ENCODE measurements at places on chromosomes 13 and 19.

DNA sequence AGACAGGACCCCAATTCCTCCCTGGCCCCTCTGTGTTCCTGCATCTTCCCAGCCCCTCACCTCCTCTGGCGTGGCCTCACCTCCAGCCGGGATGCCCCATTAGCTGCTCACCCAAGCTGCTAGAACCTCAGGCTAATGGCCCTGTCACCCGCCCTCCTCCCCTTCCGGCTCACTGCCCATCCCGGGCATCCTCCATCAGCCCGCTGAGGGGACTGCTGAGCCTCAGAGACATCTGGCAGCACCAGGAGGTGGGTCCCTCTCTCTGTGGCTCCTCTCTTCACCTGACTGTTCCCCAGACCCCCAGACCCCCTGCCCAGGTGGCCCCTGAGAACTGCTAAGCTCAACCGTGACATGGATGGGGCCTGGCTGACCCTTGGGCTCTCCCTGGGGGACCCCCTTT lies 2.9 kb downstream of the FFAR1 start:
- DNase-seq, result peak; percentile 53
- peaks cover 65% of the 10 kb centered on the region for H3K4me1 ChIP-seq
- H3K27me3 ChIP-seq, result no peaks in the 10 kb centered on the region
- H3K4me3 ChIP-seq, result no peak overlapping the region
- no peak overlapping the region for H3K27ac ChIP-seq

GRCh38 chr13:52644108-52644507 lies 1.9 kb downstream of the HNRNPA1L2 start:
- H3K4me3 ChIP-seq, result no peak overlapping the region
- peaks cover 11% of the 10 kb centered on the region for H3K36me3 ChIP-seq
- H3K27ac ChIP-seq, result no peak overlapping the region
- peaks cover 3% of the 10 kb centered on the region for H3K4me1 ChIP-seq
- no peaks in the 10 kb centered on the region for H3K27me3 ChIP-seq

GRCh38 chr13:102177431-102177830 lies 224.4 kb downstream of the FGF14 start:
- H3K27me3 ChIP-seq, result no peaks in the 10 kb centered on the region
- no peak for DNase-seq
- H3K27ac ChIP-seq, result no peak overlapping the region
- H3K4me1 ChIP-seq, result no peaks in the 10 kb centered on the region
- no peaks in the 10 kb centered on the region for H3K36me3 ChIP-seq
- H3K4me3 ChIP-seq, result no peak overlapping the region

GRCh38 chr13:75469047-75469446 lies 12.9 kb downstream of the TBC1D4 start:
- H3K27me3 ChIP-seq, result no peaks in the 10 kb centered on the region
- no peak overlapping the region for H3K4me3 ChIP-seq
- no peaks in the 10 kb centered on the region for H3K4me1 ChIP-seq
- no peak overlapping the region for H3K27ac ChIP-seq
- no peak for DNase-seq

- no peak for DNase-seq
- H3K27ac ChIP-seq, result no peak overlapping the region
- no peaks in the 10 kb centered on the region for H3K27me3 ChIP-seq
- peaks cover 67% of the 10 kb centered on the region for H3K36me3 ChIP-seq
- no peak overlapping the region for H3K4me3 ChIP-seq
- H3K4me1 ChIP-seq, result no peaks in the 10 kb centered on the region
Measured at GRCh38 chr19:40241125-40241808, 14.8 kb upstream of the CCNP start.

GRCh38 chr19:18975869-18976268 lies 34.9 kb upstream of the HOMER3 start:
- H3K27me3 ChIP-seq, result no peaks in the 10 kb centered on the region
- no peak for DNase-seq
- H3K4me3 ChIP-seq, result no peak overlapping the region

- H3K4me1 ChIP-seq, result peaks cover 6% of the 10 kb centered on the region
- H3K36me3 ChIP-seq, result no peaks in the 10 kb centered on the region
- H3K27me3 ChIP-seq, result no peaks in the 10 kb centered on the region
- H3K27ac ChIP-seq, result peak within 1 kb of the TSS; percentile 73
- H3K4me3 ChIP-seq, result peak within 1 kb of the TSS; percentile 79
Measured at GRCh38 chr13:20525601-20526544, at the start of gene CRYL1. Gene CRYL1, minus strand, starts transcription at chr13:20525857. Its CDS starts 63 bp downstream, at chr13:20525794.

- H3K4me3 ChIP-seq, result peak overlapping the region; percentile 62
- peaks cover 13% of the 10 kb centered on the region for H3K4me1 ChIP-seq
- peak; percentile 45 for DNase-seq
Measured at GRCh38 chr13:99895444-99896368, 75.9 kb downstream of the ZIC5 start.

DNA sequence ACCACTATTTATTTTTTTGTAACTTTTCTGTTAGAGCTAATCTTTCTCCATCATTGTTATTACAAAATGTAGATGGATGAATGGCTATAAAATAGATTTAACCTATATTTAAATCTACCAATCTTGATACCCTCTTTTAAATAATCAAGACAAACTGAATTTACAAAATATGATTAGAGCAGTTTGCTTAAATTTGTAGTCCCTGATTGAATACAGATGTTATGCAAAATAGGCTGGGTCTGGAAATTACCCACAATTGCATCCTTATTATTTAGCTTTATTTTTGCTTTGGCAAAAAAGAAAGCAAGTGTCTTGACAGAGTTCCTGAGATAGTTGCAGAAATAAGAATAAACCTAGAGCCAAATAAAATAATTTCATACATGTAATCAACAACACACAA lies 352.8 kb downstream of the KLF12 start:
- H3K4me3 ChIP-seq, result no peak overlapping the region
- no peak for DNase-seq
- H3K36me3 ChIP-seq, result peaks cover 2% of the 10 kb centered on the region
- H3K4me1 ChIP-seq, result no peaks in the 10 kb centered on the region
- H3K27me3 ChIP-seq, result no peaks in the 10 kb centered on the region
- no peak overlapping the region for H3K27ac ChIP-seq

DNA sequence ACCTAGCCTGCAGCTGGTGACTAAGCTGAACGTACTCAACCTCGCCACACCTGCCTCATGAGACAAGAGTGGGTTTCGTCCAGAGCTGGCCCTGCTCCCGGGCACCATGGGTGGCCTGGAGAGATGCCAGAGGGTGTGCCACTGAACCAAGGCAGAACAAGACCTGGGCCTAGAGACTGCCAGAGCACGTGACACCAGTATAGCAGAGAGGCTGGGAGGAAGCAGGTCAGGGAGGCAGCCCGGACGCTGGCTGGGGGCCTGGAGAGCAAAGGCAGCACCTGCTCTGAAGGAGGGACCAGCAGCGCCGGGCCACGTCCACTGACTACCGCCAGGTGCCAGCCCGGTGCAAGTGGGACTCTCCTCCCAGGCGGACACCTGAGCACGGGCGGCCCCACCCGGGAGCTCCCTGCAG lies 7.3 kb upstream of the C13orf46 start:
- peaks cover 55% of the 10 kb centered on the region for H3K36me3 ChIP-seq
- H3K4me3 ChIP-seq, result no peak overlapping the region
- no peak for DNase-seq
- no peaks in the 10 kb centered on the region for H3K27me3 ChIP-seq

- no peak overlapping the region for H3K27ac ChIP-seq
- DNase-seq, result no peak
- no peaks in the 10 kb centered on the region for H3K27me3 ChIP-seq
- H3K4me1 ChIP-seq, result no peaks in the 10 kb centered on the region
- H3K4me3 ChIP-seq, result no peak overlapping the region
- H3K36me3 ChIP-seq, result peaks cover 23% of the 10 kb centered on the region
Measured at GRCh38 chr19:15357906-15358305, 21.7 kb downstream of the AKAP8 start.

DNA sequence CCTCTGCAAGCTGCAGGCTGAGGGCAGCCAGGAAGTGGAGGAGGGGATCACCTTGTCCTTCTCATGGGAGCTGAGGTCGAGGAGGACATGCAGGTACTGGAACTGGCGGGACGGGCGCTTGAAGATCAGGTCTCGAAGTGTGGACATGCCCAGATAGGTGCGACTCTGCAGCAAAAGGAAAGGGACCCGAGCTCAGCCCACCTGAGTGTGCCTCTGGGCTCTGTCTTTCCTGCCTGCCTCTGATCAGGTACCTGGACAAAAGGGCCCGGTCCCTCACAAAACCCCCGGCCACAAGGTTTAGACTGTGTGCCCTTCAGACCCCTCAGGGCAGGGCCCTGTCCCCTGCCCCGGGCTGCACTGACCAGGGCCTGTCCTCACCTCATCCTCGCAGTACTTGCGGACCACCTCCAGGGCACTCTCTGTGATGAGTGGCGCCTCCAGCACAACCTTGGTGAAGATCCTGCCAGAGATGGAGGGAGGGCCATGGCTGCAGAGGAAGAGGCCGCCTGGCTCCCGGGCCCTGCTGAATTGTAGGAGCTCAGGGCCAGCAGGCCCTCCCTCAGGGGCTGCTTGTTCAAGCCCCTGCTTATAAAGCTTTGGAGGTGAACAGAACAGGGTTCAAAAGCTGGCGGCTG lies 12.5 kb upstream of the RSPH6A start:
- H3K36me3 ChIP-seq, result peaks cover 86% of the 10 kb centered on the region
- H3K27ac ChIP-seq, result no peak overlapping the region

- no peak overlapping the region for H3K27ac ChIP-seq
- no peaks in the 10 kb centered on the region for H3K4me1 ChIP-seq
- no peak overlapping the region for H3K4me3 ChIP-seq
- H3K36me3 ChIP-seq, result no peaks in the 10 kb centered on the region
- DNase-seq, result no peak
- no peaks in the 10 kb centered on the region for H3K27me3 ChIP-seq
Measured at GRCh38 chr13:99834246-99834645, 137.3 kb downstream of the ZIC5 start.

DNA sequence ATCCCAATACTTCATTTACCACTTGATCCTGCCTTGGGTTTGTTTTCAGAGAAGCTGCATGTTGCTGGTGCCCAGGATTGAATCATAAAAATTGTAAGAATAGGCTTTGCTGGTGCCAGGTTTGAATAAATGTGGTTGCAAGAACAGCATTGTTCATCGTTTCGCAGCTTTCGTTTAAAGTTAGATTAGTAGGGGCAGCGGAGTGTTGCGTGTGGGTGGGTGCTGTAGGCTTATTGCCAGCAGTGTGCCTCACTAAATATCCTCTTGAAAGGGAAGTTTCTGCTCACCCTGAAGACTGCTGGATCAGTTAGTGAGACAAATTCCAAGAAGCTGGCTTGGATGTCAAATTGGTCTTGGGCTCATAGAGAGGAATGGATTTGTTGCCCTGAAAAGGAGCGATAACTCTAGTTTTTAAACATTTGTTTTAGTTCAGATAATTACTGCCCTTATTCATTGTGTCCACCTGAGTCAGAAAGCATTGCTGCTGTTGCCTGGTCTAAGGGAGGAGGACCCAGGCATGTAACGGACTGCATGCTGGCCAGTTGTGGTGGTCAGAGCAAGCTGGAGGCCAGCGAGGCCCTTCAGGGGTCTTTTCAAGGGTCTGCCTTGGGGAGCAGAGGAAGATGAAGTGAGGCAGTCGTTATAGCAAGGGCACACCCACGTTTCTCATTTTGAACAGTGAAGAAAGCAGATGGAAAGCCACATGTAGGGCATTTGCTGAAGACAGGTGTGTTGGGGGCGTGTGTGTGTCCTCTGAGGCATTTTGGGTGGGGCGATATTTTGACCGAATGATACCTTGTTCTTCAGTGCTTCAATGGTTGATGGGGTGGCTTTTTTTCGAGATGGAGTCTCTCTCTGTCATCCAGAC lies 8.5 kb downstream of the ILF3 start:
- no peak for DNase-seq
- H3K27ac ChIP-seq, result peak overlapping the region; percentile 10
- H3K27me3 ChIP-seq, result no peaks in the 10 kb centered on the region
- H3K36me3 ChIP-seq, result peaks cover 4% of the 10 kb centered on the region

- H3K27me3 ChIP-seq, result no peaks in the 10 kb centered on the region
- H3K4me3 ChIP-seq, result peak overlapping the region; percentile 67
- H3K36me3 ChIP-seq, result no peaks in the 10 kb centered on the region
- peak; percentile 41 for DNase-seq
- peaks cover 12% of the 10 kb centered on the region for H3K4me1 ChIP-seq
Measured at GRCh38 chr13:20702530-20702914, 977 bp upstream of the IL17D start.

DNA sequence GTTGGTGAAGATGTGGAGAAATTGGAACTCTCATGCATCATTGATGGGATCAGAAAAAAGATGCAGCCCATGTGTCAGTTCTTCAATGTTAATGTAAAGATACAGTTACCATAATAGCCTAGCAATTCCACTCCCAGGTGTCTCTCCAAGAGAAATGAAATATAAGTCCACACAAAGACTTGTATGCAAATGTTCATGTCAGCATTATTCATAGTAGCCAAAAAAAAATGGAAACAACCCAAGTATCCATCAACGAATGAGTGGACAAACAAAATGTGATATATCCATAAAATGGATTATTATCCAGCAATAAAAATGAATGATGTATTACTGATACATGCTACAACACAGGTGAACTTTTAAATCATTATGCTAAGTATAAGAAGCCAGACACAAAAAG lies 38.7 kb downstream of the CCDC70 start:
- no peaks in the 10 kb centered on the region for H3K36me3 ChIP-seq
- peaks cover 8% of the 10 kb centered on the region for H3K27me3 ChIP-seq
- H3K27ac ChIP-seq, result no peak overlapping the region
- no peak for DNase-seq

GRCh38 chr13:50842990-50843256 lies 569 bp downstream of the DLEU7 start:
- no peak overlapping the region for H3K4me3 ChIP-seq
- DNase-seq, result no peak
- H3K36me3 ChIP-seq, result no peaks in the 10 kb centered on the region
- no peaks in the 10 kb centered on the region for H3K27me3 ChIP-seq

GRCh38 chr13:33445024-33445423 lies 159.5 kb upstream of the STARD13 start:
- no peaks in the 10 kb centered on the region for H3K36me3 ChIP-seq
- no peak overlapping the region for H3K4me3 ChIP-seq
- no peak for DNase-seq

DNA sequence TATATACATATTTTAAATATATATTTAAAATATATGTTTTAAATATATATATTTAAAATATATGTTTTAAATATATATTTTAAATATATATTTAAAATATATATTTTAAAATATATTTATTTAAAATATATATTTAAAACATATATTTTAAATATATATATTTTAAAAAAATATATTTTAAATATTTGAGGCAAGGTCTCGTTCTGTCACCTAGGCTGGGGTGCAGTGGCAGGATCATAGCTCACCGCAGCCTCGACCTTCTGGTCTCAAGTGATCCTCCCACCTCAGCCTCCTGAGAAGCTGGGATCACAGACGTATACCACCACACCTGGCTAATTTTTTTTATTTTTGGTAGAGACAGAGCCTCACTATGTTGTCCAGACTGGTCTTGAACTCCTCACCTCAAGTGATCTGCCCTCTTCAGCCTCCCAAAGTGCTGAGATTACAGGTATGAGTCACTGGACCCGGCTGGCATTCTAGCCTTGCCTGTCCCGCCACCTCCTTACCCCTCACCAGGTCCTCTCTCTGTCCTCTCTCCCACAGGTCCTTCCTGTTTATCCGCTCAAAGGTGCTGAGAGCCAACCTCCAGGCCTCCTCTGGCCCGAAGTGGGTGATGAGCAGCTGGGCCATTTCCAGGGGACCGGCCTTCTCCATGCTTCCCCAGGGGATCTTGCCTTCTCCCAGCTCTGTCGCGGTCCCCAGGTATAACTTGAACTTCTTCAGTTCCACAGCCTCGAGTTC lies 564 bp downstream of the NLRP12 start:
- DNase-seq, result no peak
- no peaks in the 10 kb centered on the region for H3K4me1 ChIP-seq
- no peaks in the 10 kb centered on the region for H3K36me3 ChIP-seq
- no peak overlapping the region for H3K27ac ChIP-seq
- H3K27me3 ChIP-seq, result no peaks in the 10 kb centered on the region
